Right cardiac atrium (tissue), 5 donors: ENCODE measurements at places on chromosomes 6 and 20. TPM values are rescaled to one million over a fixed set of nuclear protein-coding genes. Genes with fewer than 3 reads are reported as not detected.
A peak's percentile ranks its signal among the peaks of the same experiment; 100 is the strongest.

Gene DEFB112
- total RNA-seq = not detected

Gene GSTA1
- not detected for total RNA-seq

DNA sequence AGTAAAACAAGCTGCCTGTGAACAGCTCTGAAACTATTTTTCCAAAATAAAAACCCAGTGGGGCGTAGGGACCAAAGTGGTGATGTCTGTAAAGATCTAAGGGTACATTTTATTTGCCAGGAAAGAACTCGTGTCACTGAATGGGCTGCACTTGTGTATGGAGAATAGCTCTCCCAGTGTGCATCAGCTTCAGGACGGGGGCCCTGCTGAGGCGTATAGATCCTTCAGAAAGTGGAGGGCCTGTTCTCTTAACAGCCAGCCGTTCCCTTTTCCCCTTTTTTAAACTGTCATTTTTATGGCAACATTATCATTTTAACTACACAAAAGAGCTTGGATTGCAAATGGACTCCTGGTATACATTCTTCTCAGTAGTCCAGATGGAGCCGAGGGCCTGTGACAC lies 137.3 kb downstream of the TMEM242 start:
- no peak for DNase-seq

GRCh38 chr20:35578469-35578868 lies 36.6 kb downstream of the ERGIC3 start:
- no peak for DNase-seq

DNA sequence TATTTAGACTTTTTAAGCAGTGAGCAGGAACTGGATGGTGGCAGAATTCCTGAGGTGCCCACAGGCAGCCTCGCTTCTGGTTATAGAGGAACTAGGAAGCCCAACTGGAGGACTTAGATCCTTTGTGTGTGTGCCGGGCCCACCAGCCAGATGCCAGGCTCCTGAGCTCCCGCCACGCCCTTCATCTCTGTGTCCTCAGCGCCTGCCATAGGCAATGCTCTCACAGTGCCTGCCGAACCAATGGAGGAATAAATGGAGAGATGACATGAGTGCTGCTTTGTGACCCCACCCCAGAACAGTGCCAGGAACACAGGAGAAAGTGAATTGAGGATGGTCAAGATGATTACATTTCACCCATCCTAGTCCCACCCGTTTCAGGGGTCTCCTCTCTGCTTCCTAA lies 146.0 kb downstream of the UNC5CL start:
- DNase-seq = no peak

GRCh38 chr20:732727-733126 lies 35.6 kb downstream of the SLC52A3 start:
- DNase-seq = no peak

Gene KCNG1
- total RNA-seq = 1.1 TPM

Gene WFDC10B
- total RNA-seq = not detected

- DNase-seq = no peak
Measured at GRCh38 chr6:96626759-96627364, 63.9 kb downstream of the FHL5 start.

DNA sequence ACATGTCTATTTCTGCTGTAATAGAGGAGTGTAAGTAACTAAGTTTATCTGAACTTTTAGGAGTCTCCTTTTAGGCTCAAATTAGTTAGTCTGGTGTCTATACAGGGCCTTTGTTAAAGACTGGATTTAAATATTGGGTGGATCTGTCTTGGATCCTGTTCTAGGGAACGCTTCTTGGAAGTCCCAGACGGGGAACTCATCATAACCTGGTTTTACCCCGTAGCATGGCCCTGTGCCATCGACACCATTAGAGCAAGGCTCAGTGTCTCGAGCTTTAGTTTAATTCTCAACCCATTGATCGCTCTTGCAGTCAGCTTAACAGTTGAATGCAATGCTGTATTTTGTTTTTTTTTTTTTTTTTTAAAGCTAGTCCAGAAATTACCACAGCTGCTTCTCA lies 89.9 kb downstream of the CARMIL1 start:
- DNase-seq = no peak

DNA sequence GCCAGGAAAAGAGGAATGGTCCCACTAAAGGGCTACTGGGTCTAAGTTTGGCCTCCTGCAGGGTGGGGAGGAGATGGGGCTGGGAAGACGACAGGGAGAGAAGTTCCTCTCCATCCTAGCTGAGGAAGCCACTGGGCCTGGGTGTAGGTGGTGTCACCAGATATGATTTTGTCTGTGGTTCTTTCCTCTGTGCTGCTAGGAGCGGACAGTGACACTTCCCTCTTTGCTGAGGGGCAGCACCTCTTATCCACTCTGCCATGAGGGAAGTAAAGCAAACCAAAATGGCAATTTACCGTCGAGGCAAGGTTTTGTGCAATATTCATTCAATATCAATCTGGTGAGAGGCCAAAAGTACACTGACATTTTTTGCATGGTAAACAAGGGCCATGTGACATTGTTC lies 33.0 kb upstream of the NR2E1 start:
- DNase-seq = no peak

Gene GRM1
- 0.29 TPM for total RNA-seq

DNA sequence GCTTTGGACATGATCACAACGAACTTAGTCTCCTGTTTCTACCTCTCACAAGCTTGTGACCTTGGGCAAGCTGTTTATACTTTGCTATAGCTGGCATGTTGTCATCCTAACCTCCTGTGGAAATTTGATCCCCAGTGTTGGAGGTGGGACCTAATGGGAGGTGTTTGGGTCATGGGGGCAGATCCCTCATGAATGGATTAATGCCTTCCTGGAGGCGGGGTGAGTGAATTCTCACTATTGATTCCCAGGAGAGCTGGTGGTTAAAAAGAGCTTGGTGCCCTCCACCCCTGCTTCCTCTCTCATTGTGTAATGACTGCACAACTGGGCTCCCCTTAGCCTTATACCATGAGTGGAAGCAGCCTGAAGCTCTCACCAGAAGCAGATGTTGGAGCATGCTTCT lies 228.9 kb downstream of the HIVEP2 start:
- DNase-seq = no peak

Gene ZMYND8
- total RNA-seq = 31.4 TPM

Gene TRAM2
- total RNA-seq = 18.2 TPM

Gene FYN
- total RNA-seq = 73.7 TPM

Gene KIF25
- total RNA-seq = not detected

Gene IRF4
- 1.4 TPM for total RNA-seq

GRCh38 chr6:30599625-30600324 lies 17.3 kb downstream of the PPP1R10 start:
- no peak for DNase-seq

DNA sequence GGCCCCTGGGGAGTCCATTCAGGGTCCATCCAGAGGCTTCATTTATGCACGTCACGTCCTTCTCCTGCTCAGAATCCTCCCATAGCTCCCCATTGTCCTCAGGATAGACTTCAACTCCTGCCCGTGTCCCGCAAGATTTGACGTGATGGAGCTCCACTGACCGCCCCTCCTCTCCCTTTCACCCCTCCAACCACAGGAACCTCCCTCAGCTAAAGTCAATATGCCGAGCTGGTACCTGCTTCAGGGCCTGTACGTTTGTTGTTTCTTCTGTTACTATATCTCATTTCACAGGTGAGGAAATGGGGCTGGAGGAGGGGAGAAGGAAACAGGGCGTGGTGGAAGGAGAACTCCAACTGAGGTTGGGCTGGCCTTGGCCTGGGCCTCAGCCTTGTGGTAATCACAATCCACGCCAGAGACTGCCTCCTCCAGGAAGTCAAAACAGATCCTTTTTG lies 38.6 kb downstream of the CEBPB start:
- no peak for DNase-seq

DNA sequence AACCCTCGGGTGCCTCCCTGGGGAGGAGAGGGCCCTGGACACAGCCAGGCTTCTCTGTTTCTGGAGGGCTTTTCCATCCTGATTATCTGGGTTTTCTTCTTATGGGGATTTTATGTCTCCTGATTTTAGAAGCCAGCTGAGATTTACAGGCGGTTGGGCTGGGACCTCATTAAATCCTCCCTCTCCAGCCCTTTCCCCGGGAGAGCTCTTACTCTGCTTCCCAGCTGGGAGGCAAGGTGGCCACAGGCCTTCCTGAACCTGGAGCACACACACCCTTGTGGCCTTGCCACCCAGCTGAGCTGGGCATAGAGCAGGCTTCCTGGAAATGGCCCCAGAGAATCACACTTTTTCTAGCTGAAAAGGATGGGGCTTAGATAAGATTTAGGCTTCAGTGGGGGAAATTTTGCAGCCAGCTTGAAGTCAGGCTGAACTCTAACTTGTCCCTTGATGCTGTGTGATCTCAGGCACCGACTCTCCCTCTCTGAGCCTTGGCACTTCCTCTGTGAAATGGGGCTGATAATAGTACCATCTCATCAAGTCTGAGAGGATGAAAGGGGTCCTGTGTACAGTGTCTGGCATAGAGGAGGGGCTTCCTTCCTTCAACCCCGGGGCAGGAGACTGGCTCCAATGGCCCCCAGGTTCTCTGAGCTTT lies 16.6 kb downstream of the VSTM2L start:
- DNase-seq = no peak

DNA sequence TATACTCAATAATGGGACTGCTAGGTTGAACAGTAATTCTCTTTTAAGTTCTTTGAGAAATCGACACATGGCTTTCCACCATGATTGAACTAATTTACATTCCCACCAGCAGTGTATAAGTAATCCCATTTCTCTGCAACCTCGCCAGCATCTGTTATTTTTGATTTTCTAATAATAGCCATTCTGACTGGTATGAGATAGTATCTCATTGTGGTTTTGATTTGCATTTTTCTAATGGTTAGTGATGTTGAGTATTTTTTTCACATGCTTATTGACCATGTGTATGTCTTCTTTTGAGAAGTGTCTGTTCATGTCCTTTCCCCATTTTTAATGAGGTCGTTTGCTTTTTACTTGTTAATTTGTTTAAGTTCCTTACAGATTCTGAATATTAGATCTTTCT lies 66.5 kb downstream of the STK4 start:
- DNase-seq = no peak

DNA sequence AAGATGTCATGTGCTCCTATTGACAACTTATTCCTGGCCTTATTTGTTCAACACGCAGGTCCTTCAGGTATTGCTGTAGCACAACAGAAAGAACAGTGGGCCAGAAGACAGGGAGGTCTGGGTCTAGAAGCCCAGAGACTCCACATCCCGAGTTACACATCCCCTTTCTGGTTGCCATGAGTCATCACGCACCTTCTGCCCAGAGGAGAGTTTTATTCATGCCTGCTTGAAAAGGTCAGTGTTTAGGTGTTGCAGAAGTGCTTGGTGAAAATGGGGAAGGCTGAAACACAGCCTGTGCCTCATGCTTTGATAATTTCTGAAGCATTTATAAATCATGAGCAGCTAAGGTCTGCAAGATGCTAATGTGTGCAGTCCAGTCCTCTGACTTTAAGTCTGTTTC lies 256.4 kb downstream of the GMPR start:
- no peak for DNase-seq

Gene SIM1
- total RNA-seq = not detected

Gene SLC22A7
- total RNA-seq = not detected

- DNase-seq = peak; percentile 74
Measured at GRCh38 chr6:144215402-144215931, 65.2 kb downstream of the STX11 start.

GRCh38 chr20:36792422-36792821 lies 18.9 kb upstream of the DSN1 start:
- peak; percentile 41 for DNase-seq

Gene MDFI
- total RNA-seq = 9.6 TPM
